GM23248 (cell line): ENCODE measurements at places on chromosomes 16 and 17. TPM values are rescaled to one million over a fixed set of nuclear protein-coding genes. Genes with fewer than 3 reads are reported as not detected.

The PLK1 gene
- 32.7 and 34.6 TPM in 2 replicates for polyA plus RNA-seq

The FAM234A gene
- 113 and 119 TPM in 2 replicates for polyA plus RNA-seq

The BIRC5 gene
- 42.3 and 44.4 TPM in 2 replicates for polyA plus RNA-seq

The PLCG2 gene
- polyA plus RNA-seq = 0.35 and 0.39 TPM in 2 replicates

The RAB11FIP4 gene
- polyA plus RNA-seq = 0.38 and 0.40 TPM in 2 replicates

The STX1B gene
- 0.23 and 0.46 TPM in 2 replicates for polyA plus RNA-seq

The GAS2L2 gene
- 0.06 TPM in 1 of 2 replicates, not detected in the other for polyA plus RNA-seq

The ADAMTS18 gene
- polyA plus RNA-seq = not detected in 2 replicates

The SLC16A3 gene
- polyA plus RNA-seq = 95.5 and 97.7 TPM in 2 replicates

The DNAH2 gene
- polyA plus RNA-seq = not detected in 2 replicates

The KRT24 gene
- polyA plus RNA-seq = not detected in 2 replicates

The TBX21 gene
- not detected in 2 replicates for polyA plus RNA-seq

The RAB37 gene
- not detected in 2 replicates for polyA plus RNA-seq

The CRYBA1 gene
- polyA plus RNA-seq = not detected in 2 replicates

The P2RX1 gene
- 0.06 TPM in 1 of 2 replicates, not detected in the other for polyA plus RNA-seq

The DUSP14 gene
- 153 and 157 TPM in 2 replicates for polyA plus RNA-seq

The PSKH1 gene
- 22.7 and 23.6 TPM in 2 replicates for polyA plus RNA-seq

The MMP28 gene
- polyA plus RNA-seq = 0.25 TPM in 1 of 2 replicates, not detected in the other

The FGF11 gene
- polyA plus RNA-seq = 0.22 and 0.36 TPM in 2 replicates

The LITAFD gene
- polyA plus RNA-seq = not detected in 2 replicates

The ODF4 gene
- not detected in 2 replicates for polyA plus RNA-seq

The DOC2B gene
- polyA plus RNA-seq = 0.03 TPM in 1 of 2 replicates, not detected in the other

The TBC1D3 gene
- polyA plus RNA-seq = 0.15 TPM in 1 of 2 replicates, not detected in the other

The CACNG5 gene
- polyA plus RNA-seq = not detected in 2 replicates

The ANTKMT gene
- polyA plus RNA-seq = 33.3 and 33.5 TPM in 2 replicates

The FOXF1 gene
- polyA plus RNA-seq = 4.2 and 4.6 TPM in 2 replicates

The NTN1 gene
- polyA plus RNA-seq = 0.06 and 0.21 TPM in 2 replicates

The DNAI2 gene
- not detected in 2 replicates for polyA plus RNA-seq

The HES7 gene
- not detected in 2 replicates for polyA plus RNA-seq

The SLC13A5 gene
- polyA plus RNA-seq = not detected in 2 replicates

The NR1D1 gene
- 4.6 and 5.4 TPM in 2 replicates for polyA plus RNA-seq

The OR3A3 gene
- not detected in 2 replicates for polyA plus RNA-seq

The ABCC12 gene
- polyA plus RNA-seq = not detected in 2 replicates

The INCA1 gene
- polyA plus RNA-seq = 0.51 and 1.2 TPM in 2 replicates

The SLC38A8 gene
- polyA plus RNA-seq = not detected in 2 replicates

The MYH8 gene
- not detected in 2 replicates for polyA plus RNA-seq
